SK-N-SH (cell line): ENCODE measurements at places on chromosomes 12 and 14.

DNA sequence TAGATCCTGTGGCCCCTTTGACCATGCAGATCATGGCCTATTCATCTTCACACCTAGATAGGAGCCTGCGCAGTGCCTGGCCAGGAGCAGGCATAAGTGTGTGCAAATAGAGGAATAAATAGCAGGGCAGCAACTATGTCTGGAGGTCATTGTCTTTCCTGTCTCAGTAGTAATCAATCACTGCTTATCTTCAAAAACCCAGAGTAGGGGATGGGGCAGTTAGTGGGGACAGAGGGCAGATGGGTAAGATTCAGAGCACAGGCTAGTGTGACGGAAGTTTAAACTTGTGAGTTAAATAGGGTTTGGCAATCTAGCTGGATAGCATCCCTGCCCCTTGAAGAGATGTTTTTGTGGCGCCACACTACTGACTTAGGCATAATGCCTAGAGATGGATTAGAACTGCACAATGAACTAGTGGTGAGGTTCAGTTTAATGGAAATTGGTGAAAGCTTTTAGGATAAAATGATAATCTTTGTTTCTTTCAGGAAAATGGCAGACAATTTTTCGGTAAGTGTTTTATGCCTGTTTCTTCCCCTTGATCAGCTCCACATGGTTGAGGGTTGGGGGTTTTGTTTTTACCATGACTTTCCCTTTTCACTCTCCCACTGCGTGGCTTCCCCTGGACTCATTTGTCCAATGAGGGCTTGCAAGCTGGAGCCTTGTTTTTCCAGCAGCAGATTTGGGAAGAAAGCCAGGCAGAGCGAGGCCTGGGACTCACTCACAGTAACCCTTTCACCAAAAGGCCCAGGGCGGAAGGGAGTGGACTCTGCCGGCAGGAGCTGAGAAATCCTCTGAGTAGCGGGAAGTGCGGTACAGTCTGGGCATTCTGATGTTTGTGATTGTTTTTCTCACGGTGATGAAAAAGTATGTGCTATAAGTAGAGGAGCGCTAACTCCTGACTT is 8.1 kb downstream of the LGALS3 start:
- DNase-seq = peak; percentile 39

GRCh38 chr12:114992443-114992842 is 308.5 kb upstream of the TBX3 start:
- DNase-seq = no peak

DNA sequence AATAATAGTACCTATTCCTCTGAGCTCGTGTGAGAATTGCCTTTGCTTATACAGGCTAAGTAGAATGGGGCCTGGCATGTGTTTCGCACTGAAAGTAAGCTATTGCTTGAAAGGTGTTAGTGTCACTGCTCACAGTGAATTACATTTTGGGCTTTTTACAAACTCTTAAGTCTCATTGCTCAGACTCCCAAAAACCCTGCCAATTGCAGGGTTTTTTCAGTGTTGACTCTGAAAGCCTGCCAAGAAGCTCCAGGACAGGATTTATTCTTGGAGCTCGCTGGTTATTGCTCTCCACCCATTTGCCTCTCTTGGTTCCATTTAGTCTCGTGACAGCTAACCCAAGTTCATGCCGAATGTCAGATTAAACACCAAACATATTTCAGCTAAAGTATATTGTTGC is 39.8 kb downstream of the NOPCHAP1 start:
- no peak for DNase-seq

GRCh38 chr12:69783365-69783764 is 41.7 kb upstream of the MYRFL start:
- no peak for DNase-seq

DNA sequence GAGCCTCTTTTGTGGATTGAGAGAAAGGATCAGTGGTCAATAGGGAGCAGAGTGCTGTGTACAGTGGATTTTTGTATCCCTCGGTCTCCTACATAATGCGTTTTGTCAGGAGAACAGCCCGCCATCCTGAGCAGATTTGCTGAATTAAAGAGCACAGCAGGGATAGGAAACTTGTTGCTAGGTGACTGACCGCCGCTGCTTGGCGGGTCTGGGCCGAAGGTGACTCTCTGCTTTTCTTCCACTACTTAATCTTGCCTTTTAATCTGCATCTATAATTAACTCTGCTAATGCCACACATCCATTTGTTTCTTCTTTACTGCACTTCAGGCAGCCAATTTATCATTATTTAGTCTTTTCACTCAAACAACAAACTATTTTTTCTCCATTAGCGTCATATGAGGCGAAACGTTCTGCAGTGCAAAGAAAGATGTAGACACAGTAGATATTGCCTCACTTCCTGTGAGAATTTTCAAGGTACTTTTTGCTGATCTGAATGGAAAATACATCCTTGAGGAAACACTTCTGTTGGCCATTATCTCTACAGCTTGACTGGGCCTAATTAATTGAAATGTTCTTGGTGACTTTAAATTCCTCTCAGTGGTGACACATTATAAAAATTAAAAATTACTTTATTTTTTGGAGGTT is 108.0 kb downstream of the PPM1A start:
- DNase-seq = peak; percentile 55

DNA sequence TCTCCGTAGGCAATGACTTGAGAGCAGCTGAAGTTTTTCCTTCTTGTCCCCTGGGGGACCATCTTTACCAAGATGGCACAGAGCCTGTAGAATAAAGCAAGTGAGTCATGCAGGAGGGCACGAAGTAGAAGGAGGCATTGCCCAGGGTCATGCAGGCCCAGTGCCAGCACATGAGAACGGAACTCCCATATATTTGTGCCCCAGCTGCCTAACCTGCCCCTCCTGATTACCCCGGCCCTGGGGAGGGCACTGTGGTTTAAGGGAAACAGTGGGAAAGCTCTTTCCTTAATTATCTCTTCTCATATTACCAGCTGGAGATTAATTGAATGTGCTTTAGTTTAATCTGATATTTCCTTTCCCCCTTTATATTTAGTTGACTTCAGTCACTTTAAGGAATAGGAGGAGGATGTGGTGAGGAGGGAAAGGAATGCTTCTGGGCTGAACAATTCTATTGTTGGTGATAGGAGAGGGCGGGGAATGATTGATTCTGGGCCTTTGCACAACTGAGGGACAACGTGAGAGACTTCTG is 51.9 kb downstream of the RASSF8 start:
- no peak for DNase-seq

DNA sequence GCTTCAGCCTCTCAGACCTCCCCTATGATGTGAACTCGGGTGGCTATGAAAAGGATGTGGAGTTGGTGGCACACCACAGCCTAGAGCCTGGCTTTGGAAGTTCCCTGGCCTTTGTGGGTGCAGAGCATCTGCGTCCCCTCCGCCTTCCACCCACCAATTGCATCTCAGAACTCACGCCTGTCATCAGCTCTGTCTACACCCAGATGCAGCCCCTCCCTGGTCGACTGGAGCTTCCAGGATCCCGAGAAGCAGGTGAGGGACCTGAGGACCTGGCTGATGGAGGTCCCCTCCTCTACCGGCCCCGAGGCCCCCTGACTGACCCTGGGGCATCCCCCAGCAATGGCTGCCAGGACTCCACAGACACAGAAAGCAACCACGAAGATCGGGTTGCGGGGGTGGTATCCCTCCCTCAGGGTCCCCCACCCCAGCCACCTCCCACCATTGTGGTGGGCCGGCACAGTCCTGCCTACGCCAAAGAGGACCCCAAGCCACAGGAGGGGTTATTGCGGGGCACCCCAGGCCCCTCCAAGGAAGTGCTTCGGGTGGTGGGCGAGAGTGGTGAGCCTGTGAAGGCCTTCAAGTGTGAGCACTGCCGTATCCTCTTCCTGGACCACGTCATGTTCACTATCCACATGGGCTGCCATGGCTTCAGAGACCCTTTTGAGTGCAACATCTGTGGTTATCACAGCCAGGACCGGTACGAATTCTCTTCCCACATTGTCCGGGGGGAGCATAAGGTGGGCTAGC is 7.0 kb upstream of the RPS26 start:
- DNase-seq = no peak

- no peak for DNase-seq
Observed at GRCh38 chr14:37870170-37870569, 274.7 kb downstream of the TTC6 start.

DNA sequence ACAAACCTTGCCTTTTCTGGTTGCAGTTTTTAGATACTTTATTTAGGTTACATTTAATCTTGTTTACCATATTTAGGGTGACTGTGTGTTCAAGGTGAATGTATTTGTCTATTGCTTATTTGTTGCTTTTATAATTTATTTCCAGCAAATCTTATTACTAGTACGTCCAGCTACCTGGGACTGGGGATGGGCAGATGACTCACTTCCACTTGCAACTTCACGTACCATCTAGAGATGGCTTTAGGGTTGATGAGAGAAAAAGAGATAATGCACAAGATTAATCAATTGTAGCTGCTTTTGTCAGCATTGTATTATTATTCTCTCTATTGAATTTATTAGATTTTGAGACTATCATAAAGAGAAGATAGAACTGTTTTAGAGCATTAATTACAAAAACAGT is 5.1 kb downstream of the MIPOL1 start:
- no peak for DNase-seq

GRCh38 chr14:46490238-46490685 is 161.3 kb downstream of the RPL10L start:
- DNase-seq = no peak

DNA sequence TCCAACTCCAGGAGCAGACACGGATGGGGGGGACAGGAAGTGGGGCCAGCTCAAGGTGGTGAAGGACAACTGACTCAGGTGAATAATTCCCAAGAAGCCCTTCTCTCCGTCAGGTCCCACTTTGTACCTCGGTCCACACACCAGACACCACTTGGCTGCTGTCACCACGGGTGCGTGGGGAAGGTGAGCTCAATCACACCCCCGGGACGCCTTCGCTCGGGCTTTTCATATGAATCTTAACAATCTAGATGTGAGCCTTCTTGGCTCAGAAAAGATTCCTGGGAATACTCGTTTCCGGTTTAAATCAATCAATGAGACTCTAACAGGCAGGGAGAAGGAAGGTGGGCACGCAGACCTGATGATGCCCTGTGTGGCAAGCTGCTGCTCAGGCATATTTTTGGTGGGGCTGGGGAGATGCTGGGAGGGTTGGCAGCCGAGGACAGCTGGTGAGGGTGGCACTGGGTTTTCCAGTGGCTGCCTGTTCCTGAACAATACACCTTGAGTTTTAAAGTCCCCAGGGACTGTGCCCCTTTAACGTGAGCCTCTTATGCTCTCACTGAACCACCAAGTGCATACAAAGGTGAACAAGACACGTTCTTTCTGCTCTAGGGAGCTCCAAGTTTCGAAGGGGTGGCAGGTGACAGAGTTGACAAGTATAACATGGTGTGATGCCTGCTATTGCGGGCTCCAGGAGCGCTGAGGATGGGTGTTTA is 5.1 kb downstream of the TESC start:
- no peak for DNase-seq

DNA sequence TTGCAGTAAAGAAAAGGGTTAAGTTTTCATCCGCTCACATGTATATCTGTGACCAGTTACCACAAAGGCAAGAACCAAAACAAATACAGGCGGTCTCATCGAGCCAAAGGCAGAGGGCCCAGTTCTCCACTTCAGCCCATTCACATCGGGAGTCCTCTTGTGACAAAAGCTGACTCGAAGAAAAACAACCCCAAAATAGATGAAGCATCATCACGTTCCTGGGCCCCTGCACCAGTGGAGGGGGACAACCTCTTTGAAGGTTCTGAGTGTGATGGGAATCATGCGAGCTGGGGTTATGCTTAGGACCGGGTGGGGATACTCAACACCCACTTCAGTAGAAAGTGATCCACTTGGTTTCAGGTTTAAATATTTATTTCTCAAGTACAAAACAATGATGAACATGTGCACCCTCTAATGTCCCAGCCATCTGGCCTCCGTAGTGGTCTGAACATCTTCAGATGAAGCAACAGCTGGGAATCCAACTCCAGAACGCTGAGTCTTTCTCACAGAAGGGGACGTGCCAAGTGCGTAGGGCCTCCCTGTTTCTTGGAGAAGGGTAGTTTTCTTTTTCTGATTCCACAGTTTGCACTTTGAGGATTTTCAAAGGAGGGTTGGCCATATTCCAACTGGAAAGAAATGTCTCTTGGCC is 8.4 kb downstream of the GSC start:
- DNase-seq = no peak

- peak; percentile 49 for DNase-seq
Observed at GRCh38 chr12:54300732-54301427, at the start of gene NFE2. Gene NFE2 (minus strand): TSS chr12:54301015. CDS start chr12:54295248, 5,767 bp downstream.

DNA sequence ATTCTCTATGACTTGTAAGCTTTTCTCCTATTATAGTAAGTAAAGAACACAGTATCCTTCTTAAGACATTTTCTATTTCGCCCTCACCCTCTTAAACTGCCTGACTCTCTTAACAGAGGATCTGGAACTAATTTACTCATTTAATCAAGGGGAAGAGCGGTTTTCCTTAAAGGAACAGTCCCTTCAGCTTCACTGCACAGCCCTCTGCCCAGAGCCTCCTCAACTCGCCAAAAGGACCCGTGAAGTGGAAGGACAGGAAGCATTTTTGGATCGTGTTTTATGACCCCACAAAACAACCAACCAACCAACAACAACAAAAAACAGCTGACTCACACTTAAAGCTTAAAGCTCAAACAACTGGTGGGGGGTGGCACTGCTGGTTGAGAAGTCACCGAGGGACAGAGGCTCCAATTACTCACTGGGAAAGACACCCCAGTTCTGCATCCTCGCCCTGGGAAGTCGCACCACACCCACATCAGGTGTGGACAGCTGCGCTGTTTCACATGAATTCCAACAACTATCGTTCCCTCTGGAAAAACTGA is 35.7 kb downstream of the NID2 start:
- DNase-seq = no peak

- DNase-seq = no peak
Observed at GRCh38 chr14:64812412-64812811, 67.3 kb downstream of the SPTB start.

DNA sequence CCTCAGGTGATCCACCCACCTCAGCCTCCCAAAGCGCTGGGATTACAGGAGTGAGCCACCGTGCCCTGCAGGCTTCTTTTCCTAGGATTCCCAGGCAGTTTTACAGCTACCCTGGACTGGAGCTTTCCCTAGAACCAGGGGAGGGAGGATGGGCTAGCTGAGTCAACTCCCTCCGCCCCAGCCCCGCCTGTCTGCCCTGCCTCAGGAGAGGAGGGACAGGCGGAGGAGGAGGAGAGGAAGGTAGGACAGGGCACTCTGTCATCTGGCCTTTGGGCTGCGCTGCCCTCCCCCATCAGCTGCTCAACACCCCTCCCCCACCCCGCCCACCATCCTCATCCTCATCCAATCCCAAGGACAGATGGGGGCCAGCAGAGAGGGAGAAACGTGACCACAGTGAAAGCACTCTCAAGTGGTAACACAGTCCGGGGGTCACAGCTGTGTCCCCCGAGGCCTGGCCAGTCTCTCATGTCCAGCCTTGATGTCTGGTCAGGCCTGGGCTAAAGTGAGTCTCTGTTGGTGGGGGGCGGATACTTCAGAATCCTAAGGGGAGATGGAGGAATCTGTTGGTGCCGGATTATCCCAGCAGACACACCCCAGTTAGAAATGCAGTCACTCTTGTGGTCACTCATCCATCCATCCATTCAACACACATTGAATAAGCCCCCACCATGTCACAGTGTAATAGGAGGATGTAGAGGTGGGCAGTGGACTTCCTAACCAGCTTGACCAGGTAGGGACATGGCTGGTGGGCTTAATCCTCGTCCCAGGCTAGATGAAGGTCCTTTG is 12.3 kb downstream of the FIGNL2 start:
- no peak for DNase-seq
